Activated T-cell treated with anti-CD3 and anti-CD28 coated beads for 1 hour (primary cell): ENCODE measurements at places on chromosomes 5 and 9.

DNA sequence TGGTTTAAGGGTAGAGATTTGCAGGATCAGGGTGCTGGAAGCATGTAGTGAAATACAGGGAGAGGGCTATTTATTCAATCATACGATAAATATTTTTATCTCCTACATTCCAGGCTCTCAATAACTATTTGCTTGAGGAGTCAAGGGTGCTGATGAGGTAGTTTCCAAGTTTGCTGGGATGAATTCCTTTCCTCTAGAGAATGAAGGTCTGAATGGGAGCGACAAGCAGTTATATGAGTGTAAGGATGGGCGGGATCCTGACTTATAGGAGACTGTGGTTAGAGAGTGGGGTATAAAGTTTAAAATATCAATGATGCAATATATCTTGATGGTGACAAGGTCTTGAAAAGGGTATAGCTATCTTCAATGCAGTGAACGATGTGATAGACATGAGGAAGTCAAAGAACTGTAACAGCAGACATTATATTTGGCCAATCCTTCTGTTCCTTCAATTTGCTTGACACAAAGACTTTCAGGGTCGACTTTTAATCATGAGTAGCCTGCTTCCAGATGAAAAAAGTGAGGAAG, 201.1 kb upstream of the HAPLN1 start:
- no peak for DNase-seq

GRCh38 chr9:136566901-136567300, 21.1 kb upstream of the NOTCH1 start:
- no peak for DNase-seq

GRCh38 chr5:151665613-151666012, 21.1 kb downstream of the SPARC start:
- no peak for DNase-seq

GRCh38 chr9:73230251-73230650, 78.6 kb downstream of the ANXA1 start:
- DNase-seq: no peak

GRCh38 chr5:36881807-36882206, 5.2 kb downstream of the NIPBL start:
- DNase-seq: no peak

GRCh38 chr5:39505363-39505762, 80.6 kb upstream of the DAB2 start:
- DNase-seq: no peak

DNA sequence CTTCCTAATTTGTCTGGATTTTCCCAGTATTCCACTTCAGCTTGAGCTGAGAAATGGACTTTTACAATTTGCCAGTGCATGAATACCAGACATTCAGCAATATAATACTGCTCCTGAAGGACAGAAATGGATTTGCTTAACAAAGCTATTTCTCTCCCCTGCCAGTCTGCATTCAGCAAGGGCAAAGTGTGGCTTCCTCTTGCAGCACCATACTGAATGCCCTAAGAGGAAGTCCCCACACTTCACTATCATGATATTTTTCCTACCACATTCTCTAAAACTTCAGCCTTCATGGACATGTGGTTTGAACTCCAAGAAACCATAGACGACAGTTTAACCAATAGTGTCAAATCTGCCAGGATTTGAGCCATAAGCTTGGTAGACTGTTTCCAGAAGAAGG, 19.8 kb upstream of the TLE4 start:
- no peak for DNase-seq

DNA sequence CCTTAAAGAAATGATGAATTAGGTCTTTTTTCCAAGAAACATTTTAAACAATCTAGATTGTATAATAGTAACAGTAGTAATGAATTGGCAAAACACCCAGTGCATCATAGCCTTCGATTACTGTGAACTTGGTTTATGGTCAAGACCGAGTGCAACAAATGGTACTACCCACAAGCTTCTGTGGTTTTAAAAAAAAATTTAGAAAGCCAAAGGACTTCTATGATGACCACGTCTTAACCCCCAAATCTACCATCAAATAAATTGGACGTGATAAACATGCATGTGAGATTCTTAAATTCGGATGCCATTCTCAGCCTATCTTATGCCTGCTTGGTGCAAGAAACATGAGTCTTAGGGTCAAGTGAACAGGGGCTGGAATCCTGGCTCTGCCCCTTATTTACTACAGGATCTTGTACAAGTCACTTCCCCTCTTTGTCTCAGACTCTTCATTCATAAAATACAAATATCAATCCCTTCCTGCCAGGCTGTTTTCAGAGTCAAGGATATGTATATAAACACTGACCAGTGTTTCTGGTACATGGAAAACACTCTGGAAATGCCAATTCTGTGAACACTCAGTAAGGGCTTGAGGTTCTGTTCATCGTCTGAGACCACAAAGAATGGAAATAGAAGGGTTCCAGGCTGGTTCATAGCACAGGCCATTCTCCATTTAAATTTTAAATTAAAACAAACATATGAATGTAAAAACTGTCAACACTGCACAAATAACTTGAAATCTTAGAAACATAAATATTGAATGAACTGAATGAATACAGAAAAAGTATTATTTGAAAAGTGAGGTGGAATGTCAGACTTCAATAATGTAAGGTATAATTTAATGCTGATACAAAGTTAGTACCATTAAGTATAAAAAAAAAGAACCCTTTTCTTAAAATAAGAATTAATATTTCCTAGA, 107.8 kb downstream of the NR6A1 start:
- no peak for DNase-seq

DNA sequence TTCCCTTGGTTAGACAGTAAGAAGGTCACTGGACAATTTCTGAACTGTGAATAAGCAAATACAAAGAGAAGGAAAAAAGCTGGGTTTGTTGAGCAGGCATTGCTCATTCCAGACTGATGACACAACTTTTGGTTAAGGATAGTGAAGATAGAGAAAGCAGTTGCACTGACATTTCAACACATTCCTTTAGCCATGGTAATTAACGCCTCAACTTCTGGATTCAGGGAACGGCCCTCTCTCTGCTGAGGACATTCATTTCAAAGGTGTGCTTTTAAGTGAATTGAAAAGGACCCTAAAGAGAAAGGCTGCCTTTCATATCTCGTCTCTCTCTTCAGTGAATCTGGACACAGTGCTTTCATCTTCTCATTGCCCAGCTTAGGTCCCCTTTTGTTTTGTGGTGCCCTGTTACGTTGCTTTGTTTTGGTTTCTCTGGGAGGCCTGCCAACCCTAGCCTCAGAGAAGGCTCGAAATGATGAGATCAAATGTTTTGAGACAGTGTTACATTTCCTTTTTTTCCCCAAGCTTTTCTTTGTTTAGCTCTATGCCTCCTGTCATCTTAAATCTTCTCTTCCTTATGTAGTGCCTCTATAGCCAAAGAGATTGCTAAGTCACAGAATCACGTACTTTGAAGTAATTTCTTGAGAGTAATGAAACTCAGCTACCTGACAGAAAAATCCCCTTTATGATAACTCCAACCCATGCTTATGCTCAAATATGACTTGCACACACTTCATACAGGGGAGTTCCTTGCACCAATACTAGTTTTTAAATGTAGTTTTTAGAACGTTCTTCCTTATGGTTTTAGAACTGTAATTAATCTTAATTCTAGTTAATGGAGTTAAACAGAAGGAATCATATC, 94.4 kb upstream of the IFNE start:
- no peak for DNase-seq

DNA sequence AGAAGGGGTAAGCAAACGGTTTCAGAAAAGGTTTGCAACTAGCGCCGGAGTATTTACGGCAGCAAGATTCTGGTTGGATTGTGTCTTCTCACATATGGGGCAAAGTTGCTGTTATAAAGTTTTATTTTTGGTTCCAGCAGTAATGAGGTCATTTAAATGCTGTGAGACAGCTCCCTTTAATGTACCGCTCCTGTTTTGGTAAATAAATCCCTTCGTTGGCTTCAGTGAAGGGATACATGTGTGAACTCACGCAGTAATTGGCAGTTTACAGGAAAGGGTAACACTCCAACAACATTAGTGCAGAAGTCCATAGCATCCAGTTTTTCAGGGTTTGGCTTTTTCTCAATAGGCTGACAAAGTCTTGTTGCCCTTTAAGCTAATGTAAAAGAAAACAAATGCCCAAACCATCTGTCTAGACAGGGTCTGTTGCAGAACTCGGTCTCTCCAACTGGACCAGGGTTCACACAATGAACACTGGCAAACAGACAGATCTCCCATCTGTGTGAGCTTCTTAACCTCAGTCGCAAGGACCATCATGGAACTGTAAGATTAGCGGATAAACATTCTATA, 184.0 kb downstream of the GOLPH3 start:
- no peak for DNase-seq

DNA sequence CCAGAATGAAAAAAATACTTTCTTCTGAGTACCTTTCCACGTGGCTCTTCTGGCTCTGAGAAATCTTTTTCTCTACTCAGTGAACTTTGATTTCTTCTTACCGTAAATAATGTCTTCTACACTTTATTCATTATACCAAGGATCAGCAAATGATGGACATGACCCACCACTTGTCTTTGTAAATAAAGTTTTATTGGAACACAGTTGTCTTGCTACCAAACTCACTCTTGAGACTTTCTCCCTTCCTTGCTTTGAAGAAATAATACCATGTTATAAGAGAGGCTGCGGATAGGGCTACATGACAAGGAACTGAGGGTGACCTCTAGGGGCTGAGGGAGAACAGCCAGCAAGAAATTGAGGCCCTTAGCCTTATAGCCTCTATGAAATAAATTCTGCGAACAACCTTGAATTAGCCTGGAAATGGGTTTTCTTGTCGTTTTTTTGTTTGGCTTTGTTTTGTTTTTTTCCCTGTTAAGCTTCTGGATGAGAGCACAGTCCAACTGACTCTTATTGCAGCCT, 212.5 kb downstream of the COMMD10 start:
- DNase-seq: no peak
